ENCODE measurements at places on chromosomes 12 and 14.

GRCh38 chr12:118029166-118029565 is 12.7 kb downstream of the RFC5 start:
- no peak for DNase-seq

- peak; percentile 92 for DNase-seq
These were observed 10.4 kb downstream of the OTUB2 start for GRCh38 chr14:94036313-94037167.

DNA sequence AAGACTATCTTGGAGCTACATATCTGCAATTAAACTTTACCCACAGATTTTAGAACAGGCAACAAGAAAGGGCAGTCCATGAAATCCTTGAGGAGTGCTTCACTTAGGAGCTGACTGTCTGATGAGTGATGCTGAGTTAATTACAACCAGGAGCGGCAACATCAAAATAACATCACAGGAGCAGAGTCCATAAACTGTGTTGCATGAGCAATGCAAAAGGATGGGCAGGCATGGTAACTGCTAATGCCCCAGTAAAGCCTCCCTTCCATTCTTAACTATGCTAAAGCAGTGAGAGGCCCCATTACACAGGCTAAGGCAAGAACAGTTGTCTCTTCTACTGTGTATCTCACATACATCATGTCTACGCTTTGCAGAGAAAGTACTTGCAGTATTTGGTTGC is 156.6 kb downstream of the PAX9 start:
- DNase-seq, result no peak

DNA sequence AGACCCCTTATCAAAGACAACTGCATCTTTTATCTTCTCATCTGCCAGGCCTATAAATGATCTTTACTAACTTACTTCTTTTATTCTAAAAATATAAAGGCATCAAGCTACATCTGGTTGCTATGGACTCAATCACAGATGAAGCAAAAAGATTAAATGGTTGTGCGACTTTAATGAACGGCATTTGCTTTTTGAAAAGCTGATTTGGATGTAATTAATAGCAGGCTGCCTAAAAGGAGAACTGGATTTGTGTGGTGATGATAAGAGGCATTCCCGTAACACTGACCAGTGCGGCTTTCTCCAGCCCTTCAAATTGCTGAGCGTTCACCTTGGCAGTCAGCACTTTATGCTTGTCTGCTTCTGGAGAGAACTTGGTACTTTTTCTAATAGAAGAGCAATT is 103.8 kb downstream of the ARMH4 start:
- no peak for DNase-seq

GRCh38 chr12:5034603-5035002 is 9.1 kb upstream of the KCNA5 start:
- DNase-seq, result no peak

GRCh38 chr12:116855744-116856470 is 25.3 kb downstream of the HRK start:
- peak; percentile 30 for DNase-seq

DNA sequence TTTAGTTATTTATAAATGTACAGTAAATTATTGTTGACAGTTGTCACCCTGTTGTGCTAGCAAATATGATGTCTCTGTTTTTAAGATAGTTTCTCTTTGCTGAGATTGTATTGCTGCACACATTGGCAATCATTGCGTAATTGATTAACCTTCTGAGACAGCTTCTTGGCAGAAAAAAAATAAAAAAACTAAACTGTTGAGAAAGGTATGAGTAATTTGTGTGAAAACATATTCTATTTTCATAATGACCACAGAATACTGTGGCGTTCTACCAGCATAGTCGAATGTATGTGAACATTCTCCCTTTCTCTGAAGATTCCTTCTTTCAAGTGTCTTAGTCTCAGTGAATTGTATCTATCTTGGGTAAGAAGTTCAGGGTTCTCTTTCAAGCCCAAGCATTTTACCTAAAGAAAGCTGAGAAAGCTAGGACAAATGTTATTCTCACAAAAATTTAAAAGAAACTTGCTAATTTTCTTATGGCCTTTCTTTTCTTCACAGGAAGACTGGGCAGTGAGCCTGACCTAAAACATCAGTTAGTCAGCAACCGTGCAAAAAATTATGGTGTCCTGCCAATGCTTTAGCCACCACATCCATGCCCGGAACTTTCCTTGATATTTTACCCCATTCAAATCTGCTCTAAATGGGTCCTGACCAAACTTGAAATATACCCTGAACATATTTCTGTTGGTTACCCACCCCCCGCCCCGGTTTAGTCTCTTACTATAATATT is 69.0 kb upstream of the REP15 start:
- no peak for DNase-seq

DNA sequence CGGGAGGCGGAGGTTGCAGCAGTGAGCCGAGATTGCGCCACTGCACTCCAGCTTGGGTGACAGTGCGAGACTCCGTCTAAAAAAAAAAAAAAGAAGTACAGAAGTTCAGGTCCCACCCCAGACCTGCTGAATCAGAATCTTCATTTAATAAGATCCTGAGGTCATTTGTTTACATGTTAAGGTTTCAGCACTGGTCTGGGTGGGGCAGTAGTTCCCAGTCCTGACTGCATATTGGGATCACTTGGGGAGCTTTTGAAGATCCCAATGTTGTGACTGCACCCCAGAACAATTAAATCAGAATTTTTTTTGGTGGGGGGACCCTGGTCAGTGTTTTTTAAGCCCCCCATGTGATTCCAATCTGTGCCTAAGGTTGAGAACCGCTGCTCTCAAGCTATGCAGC is 11.7 kb upstream of the COL2A1 start:
- DNase-seq, result no peak

DNA sequence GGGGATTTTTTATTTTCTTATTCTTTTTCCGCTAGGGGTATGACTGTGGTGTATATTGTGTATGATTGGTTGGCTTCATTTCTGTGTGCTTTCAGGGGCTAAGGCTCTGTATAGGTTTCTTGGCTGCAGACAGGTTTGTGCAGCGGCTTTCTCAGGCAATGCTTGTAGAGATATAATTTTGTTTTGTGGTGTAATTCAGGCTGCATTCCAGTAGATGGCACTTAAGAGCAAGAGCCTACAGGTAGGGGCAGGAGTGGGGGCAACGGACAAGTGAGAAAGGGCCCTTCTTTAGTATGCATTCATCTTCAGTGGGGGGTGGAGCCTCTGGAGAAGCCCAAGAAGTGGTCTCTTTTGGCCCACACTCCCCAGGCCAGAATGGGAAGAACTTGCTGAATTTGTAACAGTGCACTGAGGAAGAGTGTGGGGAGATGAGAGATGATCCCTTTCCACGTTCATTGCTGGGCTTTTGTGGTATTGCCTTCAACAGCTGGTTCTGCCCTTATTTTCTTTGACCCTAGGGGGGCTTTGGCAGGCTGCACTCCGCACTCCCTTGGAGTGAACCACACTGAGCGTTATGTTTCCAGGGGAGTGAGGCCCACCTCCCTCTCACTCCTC is 78.6 kb downstream of the IFNG-AS1 start:
- no peak for DNase-seq

- no peak for DNase-seq
These were observed 228.2 kb upstream of the PPFIA2 start for GRCh38 chr12:81987371-81987770.

DNA sequence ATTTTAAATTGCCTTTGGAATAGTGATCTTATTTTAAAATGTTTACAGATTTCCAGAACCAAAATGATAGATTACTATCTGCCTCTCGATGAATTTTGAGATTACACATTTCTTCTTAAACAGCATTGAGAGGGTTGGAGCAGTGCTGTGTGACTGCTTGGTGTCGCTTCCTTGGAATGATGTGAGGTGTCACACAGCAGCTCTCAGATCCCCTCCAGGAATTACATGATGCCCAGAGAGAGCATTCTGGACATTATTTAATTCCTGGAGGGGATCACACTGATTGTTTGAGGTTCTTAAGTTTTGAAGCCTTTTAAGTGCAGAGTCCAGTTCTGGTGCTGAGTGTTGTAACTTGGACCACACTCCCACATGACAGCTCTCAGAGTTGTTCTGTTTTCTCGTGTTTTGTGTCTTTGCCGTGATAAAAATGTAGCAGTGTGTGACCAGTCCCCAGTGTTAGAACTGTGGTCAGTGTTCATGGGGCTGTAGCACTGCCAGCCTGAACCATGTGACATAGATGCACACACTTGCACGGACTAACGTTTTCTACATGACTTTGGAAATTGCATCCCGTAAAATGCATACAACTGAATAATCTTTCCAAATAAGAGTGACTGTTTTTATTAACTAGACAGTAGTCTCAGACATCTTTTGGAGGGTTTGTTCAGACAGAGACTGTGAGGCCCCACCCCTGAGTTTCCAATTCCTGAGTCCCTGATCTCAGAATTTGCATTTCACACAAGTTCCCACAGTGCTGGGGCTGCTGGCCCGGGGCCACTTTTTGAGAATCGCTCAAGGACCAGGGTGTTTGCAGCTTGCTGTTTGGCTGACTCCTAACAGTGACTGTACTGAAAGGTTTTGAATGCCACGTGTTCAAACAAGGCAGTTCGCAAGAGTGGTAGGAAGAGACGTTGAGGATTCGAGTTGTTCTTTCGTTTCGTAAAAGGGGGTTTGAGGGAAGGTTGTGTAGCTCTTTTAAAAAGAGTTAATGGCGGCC is 26.0 kb downstream of the XRCC3 start:
- DNase-seq, result peak; percentile 57

GRCh38 chr12:18967814-18968213 is 161.7 kb upstream of the PLEKHA5 start:
- no peak for DNase-seq

DNA sequence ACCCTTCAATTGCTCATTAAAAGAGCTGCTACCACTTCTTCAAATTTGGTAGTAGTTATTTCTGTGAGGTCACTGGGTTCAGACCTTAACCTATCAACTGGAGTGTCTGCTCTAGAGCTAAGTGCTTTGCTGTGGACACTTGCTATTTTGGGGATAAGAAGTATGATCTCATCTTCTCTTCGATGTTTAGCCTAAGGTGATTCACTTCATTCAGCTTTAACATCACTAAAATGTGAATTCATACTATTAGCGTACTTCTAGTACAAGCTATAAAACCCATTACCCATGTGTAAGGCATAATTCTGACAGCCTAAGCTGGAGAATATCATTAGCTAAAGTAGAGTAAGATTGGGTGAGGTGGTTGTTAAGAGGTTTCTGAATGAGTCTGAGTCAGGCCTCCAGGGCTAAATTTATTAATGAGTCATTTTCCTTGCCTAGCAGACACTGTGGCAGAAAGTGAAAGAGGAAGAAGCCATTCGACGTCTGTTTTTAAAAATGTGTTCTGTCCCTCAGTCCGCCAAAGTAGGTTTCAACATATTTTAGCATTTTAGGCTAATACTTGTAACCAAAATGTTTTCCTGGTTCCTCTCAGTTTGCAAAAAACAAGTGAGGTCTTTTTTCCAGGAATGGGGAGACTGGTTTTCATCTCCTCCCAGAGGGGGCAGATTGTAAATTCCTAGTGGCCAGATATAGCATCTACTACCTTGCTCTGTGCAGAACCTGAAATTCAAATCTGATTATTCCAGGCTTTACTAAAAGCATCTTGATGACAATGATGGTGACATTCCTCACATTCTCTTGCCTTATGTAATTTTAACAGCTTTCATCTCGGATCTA is 103.6 kb downstream of the SSPN start:
- no peak for DNase-seq

DNA sequence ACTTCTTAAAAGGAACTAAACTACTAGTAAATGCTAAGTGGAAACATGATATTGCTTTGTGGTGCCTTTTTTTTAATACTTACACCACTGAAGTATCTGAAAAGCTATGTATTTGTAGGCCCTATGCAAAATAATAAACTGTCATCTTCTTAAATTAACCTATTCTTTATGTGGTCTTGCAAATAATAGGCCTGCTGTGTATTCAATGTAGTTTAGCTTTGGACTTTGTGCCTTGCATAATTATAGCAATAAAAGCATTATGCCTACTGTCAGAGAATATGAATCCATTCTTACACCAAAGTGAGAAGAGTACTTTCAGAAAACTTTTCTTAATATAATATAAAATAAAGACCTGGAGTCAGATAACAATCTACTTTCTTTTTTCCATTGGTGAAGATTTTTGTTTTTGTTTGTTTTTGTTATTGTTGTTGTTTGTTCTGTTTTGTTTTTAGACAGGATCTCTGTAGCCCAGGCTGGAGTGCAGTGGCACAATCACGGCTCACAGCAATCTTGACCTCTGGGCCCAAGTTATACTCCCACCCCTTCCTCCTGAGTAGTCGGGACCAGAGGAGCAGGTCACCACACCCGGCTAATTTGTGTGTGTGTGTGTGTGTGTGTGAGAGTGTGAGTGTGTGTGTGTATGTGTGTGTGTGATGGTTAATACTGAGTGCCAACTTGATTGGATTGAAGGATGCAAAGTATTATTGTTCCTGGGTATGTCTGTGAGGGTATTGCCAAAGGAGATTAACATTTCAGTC is 213.8 kb downstream of the SLC6A15 start:
- DNase-seq, result no peak

GRCh38 chr14:95675486-95675885 is 10.7 kb upstream of the TCL1B start:
- DNase-seq, result peak; percentile 59

DNA sequence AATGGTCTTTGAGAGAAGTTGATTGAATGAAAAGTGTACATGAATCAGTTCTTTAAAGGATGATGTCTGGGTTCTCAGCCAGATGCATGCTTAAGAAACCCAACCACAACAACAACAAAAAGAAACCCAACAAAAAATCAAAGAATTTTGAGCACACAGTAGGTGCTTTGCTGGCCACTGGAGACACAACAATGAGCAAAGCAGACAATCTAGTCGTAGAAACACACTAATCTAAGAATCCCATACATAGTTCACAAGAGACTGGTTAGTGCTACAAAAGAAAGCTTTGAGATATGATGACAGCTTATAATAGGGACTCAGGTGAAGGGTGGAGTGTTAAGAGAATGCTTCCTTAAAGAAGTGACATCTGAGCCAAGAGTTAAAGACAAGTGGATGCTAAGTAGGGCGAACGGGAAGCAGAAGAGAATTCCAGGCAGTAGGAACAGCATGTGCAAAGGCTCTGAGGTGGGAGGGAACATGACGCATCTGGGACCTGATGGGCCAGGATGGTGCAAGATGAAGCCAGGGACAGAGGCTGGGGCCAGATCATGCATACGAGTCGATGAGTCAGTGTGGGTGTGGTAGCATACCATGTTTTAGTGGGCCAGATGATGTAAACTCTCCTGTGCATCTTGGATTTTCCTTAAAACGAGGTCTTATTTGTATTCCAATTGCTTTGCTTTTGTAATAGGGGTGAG is 4.6 kb upstream of the HIP1R start:
- DNase-seq, result peak; percentile 34

- no peak for DNase-seq
These were observed 184.3 kb upstream of the RTL1 start for GRCh38 chr14:101087614-101088394.

DNA sequence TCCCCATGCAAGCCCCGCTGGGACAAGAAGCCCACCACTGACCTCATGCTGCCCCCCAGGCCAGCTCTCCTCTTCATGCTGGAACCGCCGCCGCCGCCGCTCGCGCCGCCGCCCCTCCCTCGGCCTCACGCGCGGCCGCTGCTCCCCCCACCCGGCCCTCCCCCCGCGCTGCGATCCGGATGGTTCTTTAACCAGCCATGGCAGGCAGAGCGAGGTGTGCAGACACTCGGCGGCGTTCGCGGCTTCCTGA is at the start of gene DCAF5:
Gene DCAF5, minus strand, starts transcription at position 218 of the 250 bp plus-strand sequence. Its CDS starts 141 bp downstream, at position 77.
- DNase-seq, result no peak

- DNase-seq, result no peak
These were observed 84.3 kb downstream of the PHLDA1 start for GRCh38 chr12:75947156-75947723.

- peak; percentile 6 for DNase-seq
These were observed 39.1 kb downstream of the DDHD1 start for GRCh38 chr14:53113989-53114388.

GRCh38 chr14:34021096-34021495 is 70.2 kb upstream of the EGLN3 start:
- no peak for DNase-seq
